Left ventricle myocardium inferior (tissue), 1 donor: ENCODE measurements at places on chromosomes 12 and 14. TPM values are rescaled to one million over a fixed set of nuclear protein-coding genes. Genes with fewer than 3 reads are reported as not detected.

The TAS2R8 gene
- not detected for total RNA-seq

The GYS2 gene
- total RNA-seq = not detected

The RAPGEF3 gene
- total RNA-seq = 34.8 TPM

The PIANP gene
- total RNA-seq = 0.41 TPM

The TAS2R30 gene
- 0.44 TPM for total RNA-seq

The PAX9 gene
- total RNA-seq = not detected

The TEX52 gene
- total RNA-seq = not detected

The CRY1 gene
- 10.0 TPM for total RNA-seq

The KERA gene
- not detected for total RNA-seq

The RAD51AP1 gene
- total RNA-seq = 1.2 TPM

The PIK3C2G gene
- not detected for total RNA-seq

GRCh38 chr12:56202366-56202765 lies 13.1 kb upstream of the SMARCC2 start:
- DNase-seq = no peak

GRCh38 chr14:64614805-64615391 lies 65.1 kb downstream of the PPP1R36 start:
- DNase-seq = no peak

DNA sequence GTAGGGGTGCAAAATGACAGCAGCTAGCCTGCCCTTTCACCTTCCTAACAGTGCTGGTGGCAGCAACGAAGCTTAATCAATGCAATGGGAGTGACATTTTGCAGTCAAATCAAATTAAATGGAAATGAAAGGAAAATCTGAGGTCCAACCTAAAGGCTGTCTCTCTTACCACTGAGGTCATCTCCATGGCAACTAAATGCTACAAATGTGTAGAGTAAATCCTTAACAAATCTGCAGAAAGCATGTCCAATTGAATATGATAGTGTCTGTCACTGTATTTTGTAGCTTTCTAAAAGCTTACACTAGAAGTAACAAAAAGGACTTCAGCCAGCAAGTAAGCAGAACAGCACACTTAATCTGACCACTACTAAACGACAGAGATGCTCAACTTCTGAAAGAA lies 488.8 kb downstream of the BCAT1 start:
- DNase-seq = no peak

- peak; percentile 20 for DNase-seq
Measured at GRCh38 chr12:288687-289086, 26.1 kb upstream of the SLC6A13 start.

GRCh38 chr12:71503579-71504391 lies 64.2 kb downstream of the LGR5 start:
- no peak for DNase-seq

DNA sequence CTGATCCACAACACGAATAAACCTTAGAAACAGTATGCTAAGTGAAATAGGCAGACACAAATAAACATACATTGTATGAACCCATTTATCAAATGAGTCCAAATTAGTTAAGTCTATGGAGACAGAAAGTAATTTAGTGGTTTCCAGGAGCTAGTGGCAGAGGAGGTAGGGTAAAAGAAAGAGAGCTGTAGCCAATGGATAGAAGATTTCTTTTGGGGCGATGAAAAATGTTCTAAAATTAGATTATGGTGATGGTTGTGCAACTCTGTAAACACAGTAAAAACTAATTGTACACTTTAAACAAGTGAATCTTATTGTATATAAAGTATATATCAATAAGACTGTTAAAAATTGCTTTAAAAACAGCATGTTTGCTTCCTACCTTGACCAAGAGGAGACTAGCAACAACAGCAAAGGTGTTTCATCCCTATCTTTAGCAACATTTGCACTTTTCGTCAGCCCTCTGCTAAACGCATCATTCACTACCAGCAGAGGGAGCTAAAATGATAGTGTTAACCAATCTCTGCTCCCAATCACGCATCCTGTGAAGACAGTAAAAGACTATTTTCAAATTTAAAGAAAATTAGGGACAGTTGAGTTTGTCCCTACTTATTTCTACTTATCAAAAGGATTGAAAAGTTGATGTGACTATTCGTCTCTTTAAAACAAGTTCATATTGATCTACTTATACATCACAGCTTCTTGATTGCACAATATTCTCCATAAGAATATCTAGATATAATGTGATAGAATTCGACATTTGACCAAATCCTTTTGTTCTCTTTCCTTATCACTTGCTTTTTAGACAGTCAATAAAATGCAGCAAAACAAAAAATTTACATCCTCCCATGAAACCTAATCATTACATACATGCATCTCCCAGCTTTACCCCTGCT lies 24.0 kb upstream of the LGR5 start:
- DNase-seq = no peak

DNA sequence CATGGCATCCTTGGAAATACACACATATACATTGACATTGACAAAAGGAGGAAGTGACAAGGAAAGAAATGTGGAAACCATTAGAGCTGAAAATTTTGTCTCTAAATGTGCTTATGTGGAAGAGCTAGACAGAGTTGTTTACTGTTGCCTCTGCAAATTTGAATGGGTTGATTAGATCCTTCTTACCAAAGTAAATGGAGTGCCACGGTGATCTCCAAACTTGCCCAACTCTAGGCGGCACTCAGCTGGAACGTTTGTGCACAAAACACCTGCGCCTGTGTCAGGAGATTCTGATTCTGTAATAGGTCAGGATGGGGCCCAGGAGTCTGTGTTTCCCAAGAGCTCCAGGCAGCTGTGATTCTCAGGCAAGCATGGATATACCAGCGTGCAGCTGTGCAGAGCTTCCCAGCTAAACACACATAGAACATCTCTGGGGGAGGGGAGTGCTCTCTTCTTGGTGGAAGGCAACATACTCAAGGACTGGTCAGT lies 77.8 kb upstream of the BDKRB2 start:
- no peak for DNase-seq

DNA sequence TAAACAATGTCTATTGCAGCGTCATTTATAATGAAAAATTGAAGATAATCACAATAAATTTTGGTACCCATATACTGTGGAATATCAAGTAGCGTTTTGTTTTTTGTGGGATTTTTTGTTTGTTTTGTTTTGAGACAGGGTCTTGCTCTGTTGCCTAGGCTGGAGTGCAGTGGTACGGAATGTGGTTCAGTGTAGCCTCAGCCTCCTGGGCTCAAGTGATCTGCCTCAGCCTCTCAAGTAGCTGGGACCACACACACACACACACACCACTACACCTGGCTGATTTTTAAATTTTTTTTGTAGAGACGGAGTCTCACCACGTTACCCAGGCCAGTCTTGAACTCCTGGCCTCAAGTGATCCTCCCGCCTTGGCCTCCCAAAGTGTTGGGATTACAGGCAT lies 6.6 kb downstream of the ZNF664 start:
- DNase-seq = no peak

GRCh38 chr12:124883263-124884130 lies 19.8 kb upstream of the SCARB1 start:
- DNase-seq = no peak

DNA sequence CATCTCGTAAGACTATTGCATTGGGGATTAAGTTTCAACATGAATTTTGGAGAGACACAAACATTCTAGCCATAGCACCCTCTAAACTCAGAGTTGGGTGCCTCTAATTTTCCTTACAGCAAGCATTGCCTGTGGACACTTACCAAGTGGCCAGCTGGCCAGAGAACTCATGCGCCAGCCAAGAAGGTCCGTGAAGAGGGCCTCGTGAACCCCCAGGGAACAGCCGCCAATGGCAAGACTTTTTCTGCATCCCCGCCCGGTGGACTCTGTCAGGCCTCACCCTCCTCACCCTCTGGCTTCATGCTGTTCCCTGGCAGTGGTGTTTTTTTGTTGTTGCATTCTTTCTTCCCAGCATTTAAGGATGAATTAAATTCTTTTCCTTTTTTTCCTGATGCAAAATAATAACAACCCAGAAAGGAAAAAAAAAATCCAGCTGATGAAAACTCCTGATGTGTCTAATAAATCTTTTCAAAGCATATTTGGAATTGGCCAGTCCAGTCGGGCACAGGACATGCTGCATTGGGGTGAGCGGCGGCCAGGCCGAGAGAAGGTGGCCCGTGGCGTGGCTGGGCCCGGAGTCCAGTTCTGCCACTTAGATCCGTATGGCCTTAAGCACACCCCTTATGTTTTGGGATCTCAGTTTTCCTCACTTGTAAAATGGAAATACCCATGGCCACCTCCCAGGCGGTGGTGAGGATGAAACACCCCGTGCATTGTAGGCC lies 191.9 kb upstream of the DIO3 start:
- DNase-seq = peak; percentile 29

DNA sequence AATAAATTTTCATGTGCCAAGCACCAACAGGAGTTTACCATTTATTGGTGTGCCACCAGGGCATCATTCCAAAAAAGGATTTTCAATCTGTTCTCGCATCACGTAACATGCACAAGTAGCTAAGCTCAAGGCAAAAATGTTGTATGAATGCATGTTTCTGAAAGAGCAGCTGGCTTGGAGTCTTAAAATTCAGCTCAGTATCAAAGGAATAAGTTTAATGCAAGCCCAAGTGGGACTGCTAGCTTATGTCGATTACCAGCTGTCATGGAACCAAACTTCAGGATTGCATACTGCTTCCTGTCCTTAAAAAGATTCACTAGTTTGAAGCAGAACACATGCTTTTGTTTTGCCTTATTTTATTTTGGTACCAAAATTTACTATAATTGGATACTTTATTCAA lies 437.0 kb downstream of the FSCB start:
- DNase-seq = no peak

DNA sequence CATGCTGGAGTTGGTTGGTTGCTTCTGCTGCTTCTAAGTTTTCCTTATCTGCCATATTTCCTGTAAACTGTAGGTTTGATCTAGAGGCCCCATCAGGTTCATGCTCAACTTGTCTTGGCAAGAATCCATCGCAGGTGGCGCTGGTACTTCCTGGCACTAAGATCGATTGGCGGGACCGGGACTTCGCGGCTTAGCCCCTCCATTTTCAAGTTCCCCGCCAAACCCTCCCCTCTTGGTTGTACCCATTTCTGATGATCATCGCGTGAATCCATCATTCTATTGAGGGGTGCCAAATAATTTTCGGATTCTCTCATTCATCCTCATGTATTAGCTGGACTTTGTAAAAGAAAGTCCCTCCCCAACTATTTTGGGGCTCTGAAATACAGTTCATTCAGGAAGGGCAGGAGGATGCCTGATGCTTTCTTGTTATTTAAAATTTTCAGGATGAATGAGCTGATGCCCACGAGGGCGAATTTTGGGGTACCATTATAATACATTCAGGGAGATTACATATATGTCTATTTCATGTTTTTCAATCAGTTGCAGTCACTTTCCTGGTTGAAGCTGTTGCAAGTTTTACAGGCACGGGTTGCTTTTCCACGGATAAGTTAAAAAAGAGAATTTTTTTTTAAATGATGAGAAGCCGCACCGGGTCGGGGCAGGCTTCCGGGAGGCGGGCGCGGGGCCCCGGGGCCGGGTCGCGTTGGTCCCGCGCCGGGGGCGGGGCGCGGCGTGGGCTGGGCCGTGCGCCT lies 395 bp upstream of the BRI3BP start:
- peak; percentile 73 for DNase-seq

DNA sequence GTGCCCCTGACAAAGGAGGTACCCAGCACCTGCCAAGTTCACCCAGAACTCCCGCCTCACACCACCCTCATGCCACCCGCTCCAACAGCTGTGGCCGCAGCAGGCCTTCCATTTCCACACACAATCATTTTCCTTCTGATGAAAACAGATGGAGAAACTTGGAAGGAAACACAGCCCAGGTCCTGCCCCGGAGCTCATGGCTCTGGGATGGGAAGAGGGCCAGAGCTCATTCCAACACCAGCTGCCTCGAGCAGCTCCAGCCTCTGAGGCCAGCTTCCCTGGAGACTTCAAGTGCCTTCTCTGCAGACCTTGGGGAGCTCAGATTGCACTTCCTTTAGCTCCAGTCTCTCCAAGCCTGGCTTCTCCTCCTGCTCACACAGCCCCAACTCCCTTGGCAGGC lies 55.1 kb upstream of the CMKLR1 start:
- DNase-seq = peak; percentile 58

- DNase-seq = no peak
Measured at GRCh38 chr14:102486513-102487203, 22.9 kb downstream of the ANKRD9 start.

DNA sequence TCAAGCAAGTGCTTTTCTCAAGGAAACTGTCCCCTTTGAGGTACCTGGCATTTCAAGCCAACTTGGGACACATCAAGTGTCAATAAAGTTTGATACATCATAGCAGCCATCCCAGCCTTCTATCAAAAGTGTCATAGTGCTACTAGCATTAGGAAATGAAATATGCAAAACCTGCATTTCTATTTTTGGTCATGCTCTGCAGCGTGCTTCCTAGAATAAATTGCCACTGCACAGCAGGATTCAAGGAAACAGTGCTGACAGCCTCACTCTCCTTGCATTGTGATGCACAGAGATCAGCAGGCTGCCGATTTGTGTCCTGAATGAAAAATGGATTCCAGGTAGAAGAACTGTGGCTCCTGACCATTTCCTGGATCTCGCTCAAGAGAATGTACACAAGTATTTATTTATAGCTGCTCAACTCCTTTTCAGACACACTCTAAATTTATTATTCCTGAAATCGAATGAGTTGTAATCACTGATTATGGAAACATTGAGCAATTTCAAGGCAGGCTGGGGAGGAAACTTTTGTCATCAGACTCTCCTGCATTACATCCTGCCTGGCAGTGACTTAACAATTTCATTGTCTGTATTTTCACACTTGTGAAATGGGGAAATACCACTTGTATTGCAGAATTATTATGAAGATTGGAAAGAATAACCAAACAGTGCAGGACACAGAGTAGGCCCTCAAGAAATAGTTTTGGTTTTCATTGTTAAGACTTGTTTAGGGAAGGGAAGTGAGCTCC lies 120.9 kb downstream of the SLC38A6 start:
- no peak for DNase-seq

DNA sequence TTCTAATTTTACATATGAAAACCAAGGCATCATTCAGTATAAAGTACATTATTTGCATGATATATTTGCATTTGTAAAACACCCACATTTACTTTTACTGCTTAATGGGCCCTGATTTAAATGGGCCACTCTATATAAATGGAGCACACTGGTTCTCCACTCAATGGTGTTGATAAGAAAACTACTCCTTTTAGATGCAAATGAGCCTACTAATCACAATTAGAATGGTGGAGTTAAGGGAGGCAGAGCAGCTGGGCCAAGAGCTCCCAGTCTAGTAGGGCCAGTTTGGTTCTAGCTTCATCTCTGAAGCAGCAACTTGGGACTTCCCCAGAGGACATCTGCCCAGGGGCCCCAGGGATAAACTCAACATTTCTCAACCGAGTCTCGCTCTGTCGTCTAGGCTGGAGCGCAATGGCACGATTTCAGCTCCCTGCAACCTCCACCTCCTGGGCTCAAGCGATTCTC lies 120.7 kb downstream of the FOXN3 start:
- no peak for DNase-seq
